NCI-H1417 treated with DMSO at 0.1 percent for 48 hours (cell line): ENCODE measurements at places on chromosomes 16 and 17.
A peak's percentile ranks its signal among the peaks of the same experiment; 100 is the strongest.

DNA sequence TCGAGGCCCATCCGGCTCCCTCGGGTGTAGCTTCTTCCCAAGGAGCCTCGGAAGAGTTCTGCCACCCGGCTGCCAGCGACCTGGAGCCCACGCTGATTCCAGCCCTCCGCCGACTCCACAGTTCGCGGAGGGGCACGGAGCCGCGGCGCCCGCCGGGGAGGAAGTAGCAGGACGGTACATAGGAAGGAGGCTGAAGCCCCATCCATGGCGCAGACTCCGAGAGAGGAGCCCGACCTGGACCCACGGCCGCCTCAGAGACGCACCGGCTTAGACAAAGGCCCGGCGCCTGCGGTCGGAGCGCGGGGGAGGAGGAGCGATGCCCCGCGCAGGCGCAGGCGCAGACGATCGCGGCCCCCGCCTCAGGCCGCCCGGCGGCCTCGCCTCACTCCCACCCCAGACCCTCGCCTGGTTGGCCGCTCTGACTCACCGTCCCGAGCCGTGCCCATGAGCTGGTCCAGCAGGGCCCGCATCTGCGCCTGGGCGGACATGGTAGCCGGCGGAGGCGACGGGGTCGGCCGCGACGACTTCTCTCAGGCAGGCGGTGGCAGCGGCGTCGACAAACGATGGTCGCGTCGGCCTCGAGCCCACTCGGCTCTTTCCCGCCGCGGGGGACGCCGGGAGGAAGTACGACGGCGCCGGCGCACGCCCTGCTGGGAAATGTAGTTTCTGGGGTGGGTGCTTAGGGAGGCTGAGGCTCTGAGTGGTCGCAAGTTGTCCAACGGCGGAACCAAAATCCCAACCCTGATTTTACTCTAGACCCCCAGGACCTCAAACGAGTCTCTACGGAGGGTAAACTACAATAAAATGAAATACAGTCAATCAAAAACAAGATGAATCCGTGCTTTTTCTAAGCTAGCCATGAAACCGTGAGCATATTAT lies at the start of gene LUC7L:
TSS of gene LUC7L (minus strand) at position 598 of the 879 bp plus-strand sequence. CDS start at position 488, 110 bp downstream.
- peak; percentile 22 for DNase-seq

DNA sequence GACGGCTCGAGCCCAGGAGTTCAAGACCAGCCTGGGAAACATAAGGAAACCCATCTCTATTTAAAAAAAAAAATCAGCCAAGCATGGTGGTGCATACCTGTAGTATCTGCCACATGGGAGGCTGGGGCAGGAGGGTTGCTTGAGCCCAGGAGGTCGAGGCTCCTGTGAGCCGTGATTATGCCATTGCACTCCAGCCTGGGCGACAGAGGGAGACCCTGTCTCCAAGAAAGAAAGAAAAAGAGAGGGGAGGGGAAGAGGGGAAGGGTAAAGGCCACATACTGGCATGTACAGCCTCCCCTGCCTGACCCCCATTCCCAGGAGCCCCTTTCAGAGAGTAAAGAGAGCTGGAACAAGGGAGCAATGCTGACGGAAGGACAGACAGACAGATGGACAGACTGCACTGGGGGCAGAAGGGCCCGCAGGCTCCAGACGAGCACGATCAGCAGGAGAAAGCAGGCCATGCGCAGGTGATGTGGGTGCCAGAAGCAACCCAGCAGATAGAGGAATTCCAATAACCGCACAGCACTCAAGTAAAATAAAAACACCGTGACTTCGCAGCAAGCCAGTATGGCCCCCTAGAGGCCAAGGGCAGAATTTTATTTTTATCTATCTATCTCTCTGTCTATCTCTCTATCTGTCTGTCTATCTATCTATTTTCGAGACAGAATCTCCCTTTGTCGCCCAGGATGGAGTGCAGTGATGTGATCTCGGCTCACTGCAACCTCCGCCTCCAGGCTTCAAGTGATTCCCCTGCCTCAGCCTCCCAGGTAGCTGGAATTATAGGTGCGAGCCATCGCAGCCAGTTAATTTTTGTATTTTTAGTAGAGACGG lies 27.1 kb upstream of the SNN start:
- no peak for DNase-seq

DNA sequence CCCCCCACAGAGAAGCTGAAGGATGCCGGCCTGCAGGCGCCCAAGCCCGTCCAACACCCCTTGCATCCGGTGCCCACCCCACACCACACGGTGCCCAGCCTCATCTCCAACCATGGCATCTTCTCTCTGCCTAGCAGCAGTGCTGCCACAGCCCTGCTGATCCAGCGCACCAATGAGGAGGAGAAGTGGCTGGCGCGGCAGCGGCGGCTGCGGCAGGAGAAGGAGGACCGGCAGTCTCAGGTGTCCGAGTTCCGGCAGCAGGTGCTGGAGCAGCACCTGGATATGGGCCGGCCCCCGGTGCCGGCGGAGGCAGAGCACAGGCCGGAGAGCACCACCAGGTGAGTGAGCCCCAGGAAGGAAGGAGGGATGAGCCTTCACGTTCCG lies 31.5 kb downstream of the GINS2 start:
- DNase-seq: no peak

GRCh38 chr17:51119415-51120356 lies 982 bp downstream of the SPAG9 start:
- no peak for DNase-seq

DNA sequence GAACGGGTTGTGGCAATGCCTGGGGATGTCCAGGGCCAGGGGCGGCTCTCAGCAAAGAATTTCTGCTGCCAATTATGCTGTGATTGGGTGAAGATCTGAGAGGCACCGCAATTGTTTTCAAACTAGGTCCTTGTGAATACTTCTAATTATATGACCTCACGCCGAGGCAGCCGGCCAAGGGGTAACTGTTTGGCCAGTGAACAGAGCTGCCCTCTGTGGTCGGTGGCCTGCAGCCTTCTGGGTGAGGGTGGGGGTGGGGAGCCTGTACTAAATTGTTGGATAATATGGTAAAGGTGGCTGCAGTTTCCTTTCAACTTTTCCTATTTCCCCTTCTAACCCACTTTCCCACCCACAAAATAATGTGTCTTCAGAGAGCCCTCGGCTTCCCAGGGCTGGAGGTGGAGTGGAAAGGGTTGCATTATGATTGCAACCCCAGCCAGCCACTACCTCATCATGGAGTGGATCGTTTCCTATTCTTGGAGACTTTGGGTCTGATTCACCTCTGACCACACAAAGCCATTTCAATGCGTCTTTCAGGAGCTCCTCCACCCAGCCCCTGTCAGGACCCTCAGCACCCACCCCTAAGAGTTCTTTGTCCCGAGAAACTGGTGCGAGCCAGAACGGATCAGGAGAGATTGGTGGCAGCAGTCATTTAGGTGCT lies 2.0 kb upstream of the DNAI2 start:
- no peak for DNase-seq

DNA sequence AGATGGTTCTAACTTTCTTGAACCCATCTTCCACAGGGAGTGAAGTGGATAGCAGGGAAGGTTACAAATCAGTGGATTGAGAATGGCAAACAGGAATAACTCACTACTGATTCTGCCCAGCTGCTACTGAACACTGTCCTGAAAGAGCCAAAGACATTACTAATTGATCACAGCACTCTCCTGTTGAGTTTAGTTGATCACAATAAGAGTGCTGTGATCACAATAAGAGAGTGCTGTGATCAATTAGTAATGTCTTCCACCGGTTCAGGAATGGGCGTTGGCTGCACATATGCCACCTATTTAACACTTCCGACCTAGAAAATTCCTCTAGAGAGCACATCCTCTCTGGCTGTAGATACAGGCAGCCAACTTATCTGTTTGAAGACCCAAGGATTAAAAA lies 11.4 kb downstream of the CFAP97D1 start:
- no peak for DNase-seq

DNA sequence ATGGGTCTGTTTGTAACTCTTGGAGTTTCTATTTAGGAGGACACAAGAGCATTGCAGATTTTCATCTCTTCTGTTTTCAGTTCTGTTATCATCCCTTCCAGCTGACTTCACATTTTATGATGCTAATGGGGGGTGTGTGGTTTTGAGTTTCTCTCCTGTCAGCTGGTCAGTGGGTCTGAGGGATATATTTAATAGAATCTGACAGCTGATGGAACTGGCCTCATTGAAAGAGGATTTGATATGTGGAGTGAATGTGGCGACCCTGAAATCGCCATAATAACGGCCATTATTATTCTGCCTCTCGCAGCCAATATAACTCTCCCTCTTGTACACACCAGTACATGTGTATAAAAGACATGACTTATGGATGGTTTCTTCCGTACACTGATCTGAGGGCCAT lies 128.1 kb downstream of the SALL1 start:
- no peak for DNase-seq

GRCh38 chr17:50051082-50051576 lies 4.8 kb upstream of the ITGA3 start:
- no peak for DNase-seq

GRCh38 chr17:73463821-73464220 lies 152.0 kb upstream of the CDC42EP4 start:
- DNase-seq: no peak

- no peak for DNase-seq
Measured at GRCh38 chr17:42283241-42284023, 4.9 kb upstream of the STAT5A start.

DNA sequence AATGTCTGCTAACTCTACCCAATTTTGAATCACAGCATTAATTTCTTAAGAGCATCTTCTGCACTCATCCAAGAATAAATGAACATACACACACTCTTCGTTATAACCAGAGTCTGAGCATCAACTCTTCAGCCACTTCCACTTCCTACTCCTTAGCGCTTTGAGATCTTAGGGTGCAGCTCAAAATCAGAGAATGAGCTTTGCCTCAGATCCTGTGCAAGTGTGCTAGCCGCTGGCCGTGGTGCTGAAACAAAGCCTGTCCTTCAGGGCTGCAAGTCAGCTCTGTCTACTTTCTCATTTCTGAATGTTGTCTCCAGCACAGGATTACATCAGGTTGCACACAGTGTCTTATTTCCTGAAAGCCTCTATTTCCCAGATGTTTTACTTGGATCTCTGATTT lies 165.4 kb downstream of the AIPL1 start:
- DNase-seq: no peak

GRCh38 chr17:50425682-50426471 lies at the start of gene ACSF2:
ACSF2 (plus strand) TSS chr17:50426218; CDS start chr17:50426262, 44 bp downstream.
- DNase-seq: no peak

- DNase-seq: no peak
Measured at GRCh38 chr17:62925267-62925836, 40.7 kb upstream of the TANC2 start.

DNA sequence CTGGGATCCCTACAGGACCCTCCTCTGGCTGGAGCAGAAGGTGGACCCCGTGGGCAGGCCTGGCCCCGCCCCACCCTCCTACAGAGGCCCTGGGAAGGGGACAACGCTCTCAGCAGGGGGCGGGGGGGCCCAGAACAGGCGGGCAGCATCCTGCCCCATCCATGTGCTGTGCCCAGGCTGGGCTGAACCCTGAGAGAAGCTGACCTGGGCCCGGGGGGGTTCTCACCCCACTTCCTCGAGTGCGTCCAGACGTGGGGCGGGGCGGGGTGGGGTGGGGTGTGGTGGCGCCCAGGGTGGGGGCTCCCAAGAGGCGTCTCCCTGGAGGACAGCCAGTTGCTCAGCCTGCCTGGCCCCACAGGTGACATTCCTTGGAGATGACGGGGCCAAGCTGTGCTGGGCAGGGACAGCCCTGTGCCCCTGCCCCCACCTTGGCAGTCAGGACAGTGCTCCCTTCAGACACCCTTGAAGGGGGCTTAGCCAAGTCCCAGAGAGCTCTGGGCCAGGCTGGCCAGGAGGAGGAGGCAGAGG lies 390 bp upstream of the UNC13D start:
- no peak for DNase-seq

GRCh38 chr17:67707442-67707841 lies 10.3 kb upstream of the NOL11 start:
- no peak for DNase-seq

DNA sequence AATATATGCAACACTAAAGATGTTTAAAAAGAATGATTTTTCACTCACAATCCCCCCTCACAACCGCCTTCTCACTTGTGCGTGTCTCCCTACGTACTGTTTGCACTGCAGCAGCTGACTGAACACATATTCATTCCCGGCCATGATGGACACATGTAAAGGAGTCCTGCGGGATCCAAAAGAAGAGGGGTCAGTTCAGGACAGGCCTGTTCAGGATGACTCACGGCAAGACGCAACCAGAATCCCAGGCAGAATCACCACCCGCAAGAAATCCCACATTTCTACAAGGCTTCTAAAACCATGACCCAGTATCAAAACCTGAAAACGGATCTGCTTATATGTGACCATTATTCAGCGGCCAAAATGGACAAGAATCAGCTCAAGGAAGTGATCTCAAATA lies 52.3 kb downstream of the CYB5D2 start:
- no peak for DNase-seq

GRCh38 chr17:67656494-67657203 lies 61.1 kb upstream of the NOL11 start:
- no peak for DNase-seq

DNA sequence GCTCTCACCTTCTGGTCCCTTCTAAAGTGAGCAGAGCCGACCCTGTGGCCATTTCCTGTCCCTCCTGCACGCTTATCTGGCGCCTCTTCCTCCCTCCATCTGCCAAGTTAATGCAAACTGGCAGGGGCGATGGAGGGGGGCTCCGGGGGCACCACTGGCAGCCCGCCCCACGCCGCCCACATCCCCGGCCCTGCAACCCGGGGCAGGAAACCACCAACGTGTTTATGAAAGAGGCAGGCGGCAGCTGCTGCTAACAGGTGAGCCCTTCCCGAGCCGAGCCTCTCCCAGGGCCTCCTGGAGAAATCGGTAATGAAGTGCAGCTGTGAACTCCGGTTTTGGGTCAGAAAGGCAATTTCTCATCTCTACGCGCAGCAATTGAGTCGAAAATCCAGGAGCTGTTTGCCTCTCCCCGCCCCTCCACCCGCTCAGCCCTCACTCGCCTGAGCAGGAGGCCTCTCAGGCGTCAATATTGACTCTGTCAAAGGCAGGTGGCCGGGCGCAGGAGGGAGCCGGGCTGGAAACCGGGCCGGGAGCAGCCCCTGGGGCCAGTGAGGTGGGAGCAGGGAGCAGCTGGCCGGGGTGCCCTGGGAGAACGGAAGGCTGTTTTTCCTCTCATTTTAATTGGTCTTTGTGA lies 164.4 kb upstream of the GSE1 start:
- DNase-seq: peak; percentile 98

DNA sequence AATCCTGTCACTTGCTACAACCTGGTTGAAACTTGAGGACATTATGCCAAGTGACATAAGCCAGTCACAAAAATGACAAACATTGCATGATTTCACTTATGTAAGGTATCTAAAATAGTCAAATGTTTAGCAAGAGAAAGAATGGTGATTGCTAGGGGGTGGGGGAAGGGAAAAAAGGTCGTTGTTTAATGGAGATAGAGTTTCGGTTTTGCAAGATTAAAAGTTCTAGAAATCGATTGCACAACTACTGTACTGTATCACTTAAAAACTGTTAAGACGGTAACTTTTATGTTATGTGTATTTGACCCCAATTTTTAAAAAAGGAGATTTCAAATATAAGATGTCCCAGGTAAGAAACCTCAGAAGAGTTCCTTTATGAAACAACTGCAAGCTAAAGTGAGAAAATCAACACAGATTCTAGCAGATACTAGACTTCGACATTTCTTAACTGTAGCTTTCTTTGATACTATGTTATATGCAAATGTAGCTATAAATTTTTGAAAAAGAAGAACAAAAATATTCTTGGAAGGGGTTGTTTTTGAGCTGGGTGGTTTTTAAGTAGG lies 5.9 kb downstream of the MEOX1 start:
- DNase-seq: no peak
